ELR (cell line): ENCODE measurements at places on chromosomes 2 and 18.

GRCh38 chr2:103960129-103960513, 893.8 kb upstream of the POU3F3 start:
- DNase-seq = no peak

DNA sequence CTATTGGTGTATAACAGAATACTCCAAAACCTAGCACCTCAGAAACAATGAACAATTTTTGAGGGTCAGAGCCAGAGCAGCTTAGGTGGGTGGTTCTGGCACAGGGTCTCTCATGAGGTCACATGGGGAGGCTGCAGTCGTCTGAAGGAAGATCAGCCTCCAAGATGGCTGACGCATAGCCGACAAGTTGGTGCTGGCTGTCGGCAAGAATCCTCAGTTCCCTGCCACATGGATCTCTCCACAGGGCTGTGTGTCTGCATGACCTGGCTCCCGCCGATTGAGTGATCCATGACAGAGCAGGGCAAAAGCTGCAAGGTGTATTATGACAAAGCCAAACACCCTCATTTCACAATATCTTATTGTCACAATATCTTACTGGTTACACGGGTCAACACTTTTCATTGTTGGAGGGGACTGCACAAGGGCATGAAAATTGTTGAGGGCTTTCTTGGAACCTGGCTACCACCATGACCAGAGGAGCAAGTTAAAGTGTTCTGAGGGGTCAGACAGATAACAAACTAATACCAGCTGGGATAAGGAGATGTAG, 4.2 kb downstream of the MYL12B start:
- no peak for DNase-seq

DNA sequence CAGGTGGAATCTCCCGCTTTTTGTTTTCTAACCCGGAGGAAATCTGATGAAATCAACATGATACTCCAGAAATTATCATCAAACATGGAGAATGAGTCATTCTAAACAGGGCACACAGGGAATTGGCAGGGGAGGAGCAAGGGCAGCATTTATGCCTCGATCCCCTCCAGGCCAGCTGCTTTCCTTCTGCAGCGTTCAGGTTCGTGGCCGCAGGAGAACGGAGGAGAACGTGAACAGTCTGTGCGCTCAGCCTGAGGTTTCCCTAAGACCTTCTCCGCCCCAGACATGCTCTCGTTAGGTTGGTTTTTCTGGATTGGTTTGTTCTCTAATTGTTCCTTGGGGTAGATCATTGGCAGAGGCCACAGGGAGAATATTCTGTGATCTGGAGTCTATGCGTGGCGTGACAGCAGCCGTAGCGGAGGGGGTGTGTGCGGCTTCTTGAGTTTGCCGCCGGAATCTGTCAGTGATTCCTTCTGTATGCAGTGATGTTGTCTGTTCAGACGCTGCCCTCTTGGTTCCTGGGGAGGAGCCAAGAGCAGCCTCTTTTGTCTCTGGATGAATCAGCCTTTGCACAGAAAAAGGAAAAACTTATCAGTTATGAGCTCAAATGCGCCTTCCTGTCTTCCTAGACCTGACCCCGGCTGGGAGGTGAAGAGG, 75.9 kb downstream of the SH3BP4 start:
- DNase-seq = peak; percentile 65

DNA sequence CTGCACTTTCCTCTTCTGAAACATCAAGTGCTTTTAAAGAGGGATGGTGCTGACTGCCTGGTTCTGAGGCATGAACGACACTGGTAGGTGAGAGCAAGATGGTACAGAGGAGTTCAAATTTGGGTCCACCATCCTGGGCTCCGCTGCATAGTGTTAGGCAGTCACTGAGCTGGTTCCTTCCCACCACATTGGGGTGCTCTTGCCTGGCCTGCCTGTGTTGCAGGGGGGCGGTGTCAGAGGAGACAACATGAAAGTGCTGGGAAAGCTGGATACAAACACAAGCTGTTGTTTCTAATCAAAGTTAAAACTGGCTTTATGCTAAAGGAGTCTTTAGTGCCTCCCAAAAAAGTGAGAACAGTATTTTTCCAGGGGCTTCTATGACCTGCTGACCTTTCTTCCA, 258.1 kb downstream of the GBX2 start:
- DNase-seq = no peak

GRCh38 chr2:11033114-11033513, 121.4 kb downstream of the KCNF1 start:
- DNase-seq = no peak

- peak; percentile 56 for DNase-seq
Observed at GRCh38 chr2:162333968-162334367, 10.0 kb upstream of the GCA start.

DNA sequence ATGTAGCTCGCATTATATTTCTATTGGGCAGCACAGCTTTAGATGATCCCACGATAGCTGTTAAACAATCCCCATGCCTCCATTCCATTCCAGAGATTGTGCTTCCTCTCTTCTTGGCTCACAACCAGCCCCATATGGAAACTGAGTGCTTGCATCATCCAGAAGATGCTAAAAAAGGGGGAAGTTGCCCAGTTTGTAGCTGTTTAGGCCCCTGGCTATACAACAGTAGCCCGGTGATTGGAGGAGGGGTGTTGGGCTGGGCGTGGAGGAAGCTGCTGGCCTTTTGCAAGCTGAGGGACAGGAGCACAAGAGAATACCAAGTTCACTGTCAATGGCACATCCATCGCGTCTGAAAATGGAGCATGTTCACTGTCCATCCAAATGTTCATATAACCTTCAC, 360.2 kb downstream of the ALK start:
- no peak for DNase-seq

DNA sequence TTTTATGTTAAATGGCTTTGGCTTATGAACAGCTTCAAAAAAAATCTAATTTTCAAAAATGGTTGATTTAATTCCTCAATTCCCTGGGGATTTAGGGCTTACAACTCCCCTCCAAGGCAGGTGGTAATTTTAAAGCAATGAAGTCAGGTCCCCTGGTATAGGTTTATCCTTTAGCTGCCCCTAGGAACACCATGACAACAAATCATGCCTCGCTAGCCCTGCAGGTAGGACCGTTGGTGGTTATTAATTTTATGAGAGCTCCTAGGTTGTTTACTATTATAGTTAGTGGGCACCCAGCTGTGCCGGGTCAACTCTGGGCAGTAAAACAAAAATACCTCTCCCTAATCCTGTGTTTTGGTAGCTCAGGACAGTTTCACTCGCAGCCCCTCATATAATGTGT, 26.2 kb upstream of the MBOAT2 start:
- DNase-seq = no peak

- DNase-seq = peak; percentile 40
Observed at GRCh38 chr2:86225581-86225980, 26.3 kb downstream of the MRPL35 start.

GRCh38 chr18:22340331-22340730, 77.4 kb downstream of the CTAGE1 start:
- no peak for DNase-seq

- peak; percentile 55 for DNase-seq
Observed at GRCh38 chr2:165067643-165068486, 112.5 kb upstream of the SLC38A11 start.

DNA sequence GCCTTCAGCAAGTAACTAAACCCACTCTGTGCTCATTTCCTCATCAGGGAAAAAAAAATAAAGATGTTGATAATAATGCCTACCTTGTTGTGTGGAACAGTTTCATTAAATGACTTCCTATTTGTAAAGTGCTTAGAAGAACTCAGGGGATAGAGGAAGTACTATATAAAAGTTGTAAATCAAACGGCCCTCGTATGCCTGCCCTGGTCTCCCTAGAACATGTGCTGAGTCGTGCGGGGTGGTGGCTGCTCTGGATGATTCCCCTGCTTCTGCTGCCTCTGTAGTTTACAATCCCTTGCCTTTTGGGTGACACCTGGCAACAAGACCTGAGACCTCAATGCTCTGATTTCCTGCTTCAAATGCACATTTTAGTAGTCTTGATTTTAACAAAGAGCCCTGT, 170.0 kb downstream of the CERS6 start:
- DNase-seq = no peak

DNA sequence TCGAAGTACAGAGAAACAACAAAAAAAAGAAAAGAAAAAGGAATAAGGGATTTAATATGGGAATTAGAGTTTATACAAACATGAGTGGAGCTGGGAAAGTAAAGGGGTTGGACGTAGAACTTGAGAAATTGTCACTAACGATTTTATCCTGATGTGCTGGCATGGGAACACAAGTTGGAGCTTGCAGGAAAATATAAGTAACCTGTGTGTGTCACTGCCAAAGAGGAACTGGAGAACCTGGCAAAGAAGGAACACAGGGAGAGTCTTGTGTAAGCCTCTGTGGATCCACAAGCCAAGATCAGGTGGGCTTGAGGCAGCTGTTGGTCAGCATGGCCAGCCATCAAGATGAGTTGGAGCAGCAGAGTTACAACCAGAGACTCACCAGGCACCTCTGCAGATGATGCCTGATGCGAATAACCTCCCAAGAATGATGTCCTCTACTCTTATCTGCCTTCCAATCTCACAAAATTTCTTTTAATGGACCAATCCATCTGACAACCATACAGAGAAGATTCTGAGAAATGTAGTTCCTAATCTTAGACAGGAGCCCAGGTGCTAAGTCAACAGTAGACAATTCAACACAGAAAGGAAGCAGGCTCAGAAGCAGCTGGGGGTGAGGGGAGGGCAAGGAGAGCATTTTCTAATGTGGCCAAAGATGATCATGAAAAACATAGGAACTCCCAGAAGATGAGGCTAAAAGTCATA, 77.0 kb upstream of the SPOPL start:
- DNase-seq = no peak

- DNase-seq = peak; percentile 74
Observed at GRCh38 chr18:36187193-36187825, at the start of gene MOCOS. Gene MOCOS, plus strand, starts transcription at chr18:36187497. Its CDS starts 43 bp downstream, at chr18:36187540.

DNA sequence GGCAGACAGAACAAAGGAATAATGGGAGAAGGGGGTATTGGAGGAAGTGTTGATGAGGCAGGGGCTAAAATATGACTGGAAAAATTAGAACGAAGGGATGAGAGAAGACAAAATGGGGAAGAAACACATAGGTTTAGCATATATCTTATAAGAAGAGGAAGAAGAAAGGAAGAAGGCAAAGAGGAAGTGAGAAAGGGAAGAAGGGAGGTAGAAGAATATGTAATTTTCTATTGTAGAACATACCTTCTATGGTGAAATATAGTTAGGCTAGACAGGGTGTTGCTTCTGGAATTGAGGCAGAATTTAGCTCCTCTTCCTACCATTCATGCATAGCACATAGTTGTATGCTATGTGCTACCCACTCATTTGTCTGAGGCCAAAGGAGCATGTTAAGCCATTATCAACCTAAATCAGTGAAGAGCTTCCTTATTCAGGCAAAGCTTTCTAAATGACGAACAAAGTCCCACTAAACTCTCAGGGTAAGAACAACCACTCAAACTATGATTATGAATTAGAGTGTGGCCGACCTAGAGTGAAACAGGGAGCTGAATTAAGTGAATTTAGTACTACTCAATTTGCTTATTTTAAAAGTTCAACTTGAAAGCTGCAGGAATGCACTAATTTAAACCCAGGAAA, 180.9 kb upstream of the GALNT5 start:
- no peak for DNase-seq

DNA sequence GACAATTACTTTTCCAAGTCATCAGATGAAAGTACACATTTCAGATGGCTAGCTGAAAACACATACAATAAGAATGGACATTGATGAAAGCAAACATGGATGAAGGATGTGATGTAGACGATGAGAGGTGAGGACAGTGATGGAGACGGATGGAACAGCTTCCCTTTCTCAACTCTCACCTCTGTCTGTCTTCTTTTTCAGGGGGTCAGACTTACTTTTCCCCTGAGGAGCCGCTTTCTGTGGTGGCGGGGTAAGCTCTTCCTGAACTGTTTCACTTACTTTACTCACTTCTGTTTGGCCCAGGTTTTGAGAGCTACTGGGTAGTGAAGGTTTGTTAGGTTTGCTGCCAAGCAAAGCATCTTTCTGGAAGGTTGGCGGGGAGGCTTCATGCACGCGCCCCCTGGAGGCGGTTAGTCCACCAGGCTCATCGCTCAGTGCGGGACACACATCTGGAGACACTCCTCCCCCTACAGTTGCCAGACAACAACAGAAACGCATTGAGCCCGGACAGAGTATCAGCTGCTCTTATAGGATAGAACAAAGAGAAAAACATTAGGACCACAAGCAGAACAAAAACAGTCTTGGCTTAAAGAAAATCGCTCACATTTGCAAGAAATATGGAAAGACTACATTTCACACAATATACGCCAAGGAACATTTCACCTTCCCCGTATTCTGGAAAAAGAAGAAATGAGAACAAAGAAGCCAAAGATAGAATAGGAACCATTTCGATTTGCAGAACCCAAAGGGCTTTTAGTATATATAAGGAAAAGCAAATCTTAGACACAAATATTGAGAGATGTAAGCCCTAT, 90.5 kb downstream of the MYOM1 start:
- DNase-seq = peak; percentile 85

DNA sequence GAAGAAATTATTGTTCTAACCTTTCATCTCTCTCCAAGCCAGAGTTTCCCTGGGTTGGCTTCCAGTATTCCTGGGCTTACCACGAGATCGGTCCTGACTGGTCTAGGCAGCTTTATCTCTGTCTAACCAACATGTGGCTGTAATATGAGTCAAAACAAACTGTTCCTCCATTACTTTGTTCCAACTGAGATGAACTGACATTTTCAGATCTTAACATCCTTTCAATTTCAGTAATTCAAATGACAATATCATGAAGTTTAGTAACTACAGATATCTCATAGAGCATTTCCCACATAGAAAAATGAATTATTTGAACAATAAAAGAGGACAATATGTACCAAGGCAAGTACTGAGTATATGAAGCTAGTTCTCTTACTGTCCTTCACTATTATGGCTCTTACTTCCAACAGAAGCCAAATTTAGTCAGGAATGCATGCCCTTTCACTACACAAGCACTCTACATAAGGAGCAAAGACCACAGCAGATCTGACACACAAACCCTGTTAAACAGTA, 15.5 kb downstream of the SLC25A12 start:
- DNase-seq = peak; percentile 8

DNA sequence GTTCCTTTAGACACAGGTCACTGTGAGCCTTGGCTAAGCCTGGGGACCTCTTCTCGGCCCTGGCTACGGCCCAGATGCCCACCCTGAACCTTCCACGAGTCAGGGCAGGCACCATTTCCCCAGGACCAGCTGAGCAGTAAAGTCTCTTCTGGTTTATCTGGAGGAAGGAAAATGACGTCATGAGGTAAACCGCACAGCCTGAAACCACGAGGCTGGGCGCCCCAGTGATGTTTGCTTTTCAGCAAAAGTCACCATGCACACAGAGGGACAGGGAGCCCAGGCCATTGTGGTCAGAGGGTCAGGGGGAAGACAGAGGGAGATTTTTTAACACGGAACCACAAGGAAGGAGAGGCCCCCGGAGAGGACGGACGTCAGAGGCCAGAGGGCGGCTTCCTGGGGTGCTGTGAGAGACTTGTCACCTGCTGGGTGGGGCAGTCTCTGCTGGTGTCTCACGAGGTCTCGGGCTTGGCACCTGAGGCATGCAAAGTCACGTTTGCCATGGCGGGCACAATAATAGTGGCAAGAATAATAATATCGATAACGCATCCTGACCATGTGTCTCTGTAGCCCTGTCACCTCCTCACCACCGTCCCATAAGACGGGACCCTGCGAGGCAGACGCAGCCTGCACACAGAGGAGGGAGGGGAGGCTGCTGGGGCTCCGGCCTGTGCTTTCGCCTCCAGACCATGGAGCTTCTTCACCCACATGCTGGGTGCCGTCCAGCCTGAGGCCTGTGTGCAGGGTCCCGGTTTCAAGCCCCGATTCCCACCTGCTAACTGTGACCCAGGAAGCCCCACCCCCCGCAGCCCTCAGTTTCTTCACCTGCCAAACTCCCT, 33.2 kb upstream of the FOSL2 start:
- peak; percentile 77 for DNase-seq
